ENCODE measurements at places on chromosomes 1 and 21.

- no peak for DNase-seq
Measured at GRCh38 chr1:239616673-239617072, 230.3 kb downstream of the CHRM3 start.

DNA sequence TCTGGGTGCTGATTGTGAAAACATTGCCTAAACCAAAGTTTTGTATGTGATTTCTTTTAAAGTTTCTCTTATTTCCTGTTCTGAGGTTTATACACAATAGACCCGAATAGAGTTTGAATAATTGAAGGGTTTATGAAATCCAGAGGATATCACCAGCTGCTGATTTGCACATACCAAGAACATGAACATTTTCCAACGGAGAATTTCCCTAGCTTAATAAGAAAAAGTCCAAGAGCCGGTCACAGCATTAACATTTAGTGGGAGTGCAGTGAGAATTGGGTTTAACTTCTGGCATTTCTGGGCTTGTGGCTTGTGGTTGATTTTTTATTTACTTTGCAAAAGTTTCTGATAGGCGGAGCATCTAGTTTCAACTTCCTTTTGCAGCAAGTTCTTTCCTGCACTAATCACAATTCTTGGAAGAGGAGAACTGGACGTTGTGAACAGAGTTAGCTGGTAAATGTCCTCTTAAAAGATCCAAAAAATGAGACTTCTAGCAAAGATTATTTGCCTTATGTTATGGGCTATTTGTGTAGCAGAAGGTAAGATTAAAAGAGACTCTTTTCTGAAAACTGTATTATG lies at the start of gene CFH:
TSS of gene CFH (plus strand) at position 407 of the 579 bp plus-strand sequence. CDS start at position 482, 75 bp downstream.
- DNase-seq, result no peak

GRCh38 chr1:28507646-28508434 lies 2.0 kb downstream of the RCC1 start:
- no peak for DNase-seq

- DNase-seq, result no peak
Measured at GRCh38 chr1:95311014-95311413, 77.0 kb downstream of the RWDD3 start.

DNA sequence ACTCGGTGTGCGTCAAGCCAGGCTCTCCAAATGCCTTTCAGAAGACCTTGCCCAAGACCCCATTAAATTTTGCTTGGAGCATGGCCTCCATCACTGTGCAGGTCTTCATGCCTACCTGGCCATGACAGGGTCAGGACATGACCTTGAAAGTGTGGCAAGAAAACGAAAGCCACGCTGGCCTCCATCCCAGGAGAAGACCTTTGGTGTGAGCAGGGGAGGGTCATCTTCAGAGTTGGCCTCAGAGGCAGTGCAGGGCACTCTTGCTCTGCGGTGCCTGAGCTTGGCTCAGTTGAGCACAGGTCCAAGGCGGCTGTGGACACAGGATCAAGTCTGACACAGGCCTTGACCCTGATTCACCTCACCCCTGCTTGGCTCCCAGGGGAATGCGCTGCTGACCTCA lies 181.4 kb upstream of the TMEM51 start:
- no peak for DNase-seq
